Central memory CD8-positive, alpha-beta T cell (primary cell): ENCODE measurements at places on chromosomes 4 and X.

GRCh38 chr4:15690020-15690809 is 8.6 kb downstream of the FAM200B start:
- H3K27me3 ChIP-seq: no peaks in the 10 kb centered on the region
- peaks cover 3% of the 10 kb centered on the region for H3K4me1 ChIP-seq
- no peak overlapping the region for H3K4me3 ChIP-seq
- DNase-seq: no peak

GRCh38 chrX:2483398-2484060 is 17.2 kb downstream of the DHRSX start:
- no peak overlapping the region for H3K27ac ChIP-seq
- H3K36me3 ChIP-seq: peaks cover 30% of the 10 kb centered on the region
- no peaks in the 10 kb centered on the region for H3K27me3 ChIP-seq
- H3K4me3 ChIP-seq: no peak overlapping the region
- peaks cover 12% of the 10 kb centered on the region for H3K4me1 ChIP-seq

GRCh38 chrX:112678831-112679230 is 907 bp downstream of the LHFPL1 start:
- H3K36me3 ChIP-seq: peaks cover 6% of the 10 kb centered on the region
- H3K27ac ChIP-seq: peak overlapping the region; percentile 66
- no peaks in the 10 kb centered on the region for H3K27me3 ChIP-seq
- peaks cover 27% of the 10 kb centered on the region for H3K4me1 ChIP-seq

DNA sequence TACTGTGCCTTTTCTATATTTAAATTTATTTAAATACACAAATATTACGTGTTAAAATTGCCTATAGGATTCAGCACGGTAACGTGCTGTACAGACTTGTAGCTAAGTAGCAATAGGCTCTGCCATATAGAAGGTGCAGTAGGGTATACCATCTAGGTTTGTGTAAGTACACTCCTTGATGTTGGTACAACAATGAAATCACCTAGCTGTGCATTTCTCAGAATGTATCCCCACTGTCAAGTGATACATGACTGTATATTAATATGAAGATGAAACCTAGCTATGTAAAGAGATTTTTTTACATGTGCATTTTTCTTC is 431.2 kb downstream of the KCTD8 start:
- no peaks in the 10 kb centered on the region for H3K36me3 ChIP-seq
- no peak overlapping the region for H3K4me3 ChIP-seq
- no peaks in the 10 kb centered on the region for H3K27me3 ChIP-seq
- no peaks in the 10 kb centered on the region for H3K4me1 ChIP-seq
- DNase-seq: no peak
- no peak overlapping the region for H3K27ac ChIP-seq

DNA sequence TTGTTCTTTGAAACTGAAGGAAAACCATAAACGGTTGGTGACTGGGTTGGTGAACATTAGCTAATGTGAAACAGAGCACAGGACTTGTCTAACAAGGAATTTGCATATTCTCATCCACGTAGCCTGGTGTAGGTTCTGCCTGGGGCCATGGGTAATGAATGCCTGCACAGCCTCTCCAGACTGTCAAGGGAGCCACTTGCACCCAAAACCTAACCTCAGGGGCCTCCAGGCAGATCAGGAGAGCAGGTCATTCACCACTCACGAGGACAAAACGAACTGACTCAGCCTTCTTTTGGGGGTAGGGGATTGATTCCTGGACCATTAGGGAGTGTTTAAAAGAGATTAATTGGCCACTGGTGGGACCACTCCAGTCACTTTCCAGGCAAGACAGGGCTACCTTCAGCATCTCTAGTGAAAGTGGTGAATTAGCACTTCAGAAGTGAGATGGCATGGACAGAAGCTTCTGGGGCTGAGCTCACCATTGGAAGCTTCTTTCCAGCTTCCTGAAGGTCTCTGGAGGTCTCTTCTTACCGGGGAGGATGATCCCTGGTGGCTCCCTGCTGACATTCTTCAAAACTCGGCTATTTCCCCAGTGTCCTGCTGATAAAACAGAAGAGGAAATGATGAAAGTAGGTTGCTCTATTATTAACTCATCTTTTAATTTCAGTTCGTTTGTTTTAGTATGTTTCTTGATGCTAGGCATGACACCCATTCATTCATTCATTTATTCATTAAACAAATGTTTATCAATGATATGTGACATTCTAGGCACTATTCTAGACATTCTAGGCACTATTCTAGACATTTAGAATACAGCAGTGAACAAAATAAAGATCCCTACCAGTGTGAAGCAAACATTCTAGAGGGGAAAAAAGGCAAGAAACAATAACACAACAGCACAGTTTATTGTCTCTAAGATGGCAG is 104.5 kb upstream of the LNX1 start:
- peaks cover 23% of the 10 kb centered on the region for H3K27me3 ChIP-seq
- DNase-seq: no peak
- no peak overlapping the region for H3K4me3 ChIP-seq
- no peaks in the 10 kb centered on the region for H3K36me3 ChIP-seq

GRCh38 chr4:138104284-138104680 is 137.9 kb downstream of the SLC7A11 start:
- H3K27ac ChIP-seq: no peak overlapping the region
- DNase-seq: no peak
- no peaks in the 10 kb centered on the region for H3K36me3 ChIP-seq
- H3K27me3 ChIP-seq: no peaks in the 10 kb centered on the region

GRCh38 chr4:155738548-155738947 is 20.3 kb upstream of the GUCY1B1 start:
- no peak overlapping the region for H3K27ac ChIP-seq
- no peak for DNase-seq
- no peaks in the 10 kb centered on the region for H3K27me3 ChIP-seq

GRCh38 chr4:181021213-181021612 is 1222.0 kb upstream of the TENM3 start:
- H3K36me3 ChIP-seq: no peaks in the 10 kb centered on the region
- no peak for DNase-seq
- no peak overlapping the region for H3K4me3 ChIP-seq
- H3K4me1 ChIP-seq: no peaks in the 10 kb centered on the region

GRCh38 chr4:182795446-182796238 is 121.5 kb downstream of the DCTD start:
- no peak for DNase-seq
- H3K36me3 ChIP-seq: no peaks in the 10 kb centered on the region
- peaks cover 23% of the 10 kb centered on the region for H3K27me3 ChIP-seq

DNA sequence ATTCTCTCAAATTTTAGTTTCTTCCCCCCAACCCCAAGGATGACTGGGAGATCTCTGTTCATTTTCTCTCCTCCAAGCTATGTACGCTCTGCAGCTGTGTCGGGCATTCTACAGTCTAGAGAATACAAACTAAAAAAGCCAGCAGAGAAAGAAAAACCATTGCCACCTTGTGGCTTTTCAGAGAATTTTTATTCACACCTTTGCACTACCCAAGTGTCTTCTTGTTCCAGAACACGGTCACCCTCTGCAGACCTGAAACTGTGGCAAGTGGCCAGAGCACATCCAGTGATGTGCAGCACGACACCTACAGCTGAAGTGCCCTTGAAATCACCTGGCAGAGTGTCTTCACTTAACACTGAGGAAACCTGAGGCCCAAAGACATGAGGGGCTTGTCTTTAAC is 68.6 kb downstream of the CHST7 start:
- no peak for DNase-seq
- H3K4me1 ChIP-seq: no peaks in the 10 kb centered on the region
- H3K4me3 ChIP-seq: no peak overlapping the region
- no peaks in the 10 kb centered on the region for H3K27me3 ChIP-seq
- peaks cover 2% of the 10 kb centered on the region for H3K36me3 ChIP-seq

DNA sequence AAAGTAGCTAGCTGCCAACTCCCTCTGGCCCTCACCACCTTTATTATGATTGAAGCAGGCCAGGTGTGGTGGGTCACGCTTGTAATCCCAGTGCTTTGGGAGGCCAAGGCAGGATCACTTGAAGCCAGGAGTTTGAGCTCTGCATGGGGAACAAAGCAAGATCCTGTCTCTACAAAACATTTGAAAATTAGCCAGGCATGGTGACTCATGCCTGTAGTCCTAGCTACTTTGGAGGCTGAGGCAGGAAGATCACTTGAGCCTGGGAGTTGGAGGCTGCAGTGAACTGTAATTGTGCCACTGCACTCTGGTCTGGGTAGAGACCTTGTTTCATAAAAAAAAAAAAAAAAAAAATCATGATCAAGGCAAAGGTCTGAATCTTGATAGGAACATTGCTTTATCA is 467.0 kb upstream of the DIPK2B start:
- H3K4me3 ChIP-seq: no peak overlapping the region
- no peak for DNase-seq

DNA sequence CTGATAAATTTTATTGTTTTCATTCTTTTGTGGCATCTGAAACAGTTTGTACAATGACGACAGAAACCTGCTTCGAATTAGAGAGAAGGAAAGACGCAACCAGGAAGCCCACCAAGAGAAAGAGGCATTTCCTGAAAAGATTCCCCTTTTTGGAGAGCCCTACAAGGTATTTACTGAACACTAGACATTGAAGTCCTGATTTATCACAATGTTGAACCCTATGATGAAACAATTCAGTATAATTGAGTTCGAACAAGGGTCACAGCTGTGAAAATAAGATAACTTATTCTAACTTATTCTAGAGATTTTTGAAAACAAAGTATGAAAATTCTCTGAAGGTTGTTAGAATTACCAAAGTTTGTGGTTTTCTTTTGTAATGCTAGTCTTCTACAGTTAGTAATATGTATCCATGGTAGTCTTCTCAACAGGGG is 111.3 kb downstream of the AFF1 start:
- no peak for DNase-seq
- H3K4me3 ChIP-seq: no peak overlapping the region
- no peak overlapping the region for H3K27ac ChIP-seq
- H3K4me1 ChIP-seq: peaks cover 33% of the 10 kb centered on the region
- no peaks in the 10 kb centered on the region for H3K27me3 ChIP-seq
- peaks cover 15% of the 10 kb centered on the region for H3K36me3 ChIP-seq

- no peak for DNase-seq
- no peaks in the 10 kb centered on the region for H3K36me3 ChIP-seq
- H3K4me3 ChIP-seq: no peak overlapping the region
- H3K27me3 ChIP-seq: peaks cover 25% of the 10 kb centered on the region
These were observed 17.7 kb upstream of the ZIC3 start for GRCh38 chrX:137548261-137548660.

DNA sequence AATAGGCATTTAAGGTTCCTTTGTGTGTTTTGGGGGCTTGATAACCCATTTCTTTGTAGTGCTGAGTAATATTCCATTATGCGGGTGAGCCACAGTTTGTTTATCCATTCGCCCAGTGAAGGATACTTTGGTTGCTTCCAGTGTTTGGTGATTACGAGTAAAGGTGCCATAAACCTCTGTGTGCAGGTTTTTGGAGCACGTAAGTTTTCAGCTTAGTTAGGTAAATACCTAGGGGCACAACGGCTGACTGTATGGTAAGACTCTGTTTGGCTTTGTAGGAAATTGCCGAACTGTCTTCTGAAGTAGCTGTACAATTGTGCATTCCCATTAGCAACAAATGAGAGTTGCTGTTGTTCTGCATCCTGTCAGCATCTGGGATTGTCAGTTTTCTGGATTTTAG is 3.8 kb upstream of the TBL1X start:
- H3K36me3 ChIP-seq: peaks cover 15% of the 10 kb centered on the region
- H3K27me3 ChIP-seq: no peaks in the 10 kb centered on the region
- peaks cover 35% of the 10 kb centered on the region for H3K4me1 ChIP-seq
- H3K27ac ChIP-seq: no peak overlapping the region

DNA sequence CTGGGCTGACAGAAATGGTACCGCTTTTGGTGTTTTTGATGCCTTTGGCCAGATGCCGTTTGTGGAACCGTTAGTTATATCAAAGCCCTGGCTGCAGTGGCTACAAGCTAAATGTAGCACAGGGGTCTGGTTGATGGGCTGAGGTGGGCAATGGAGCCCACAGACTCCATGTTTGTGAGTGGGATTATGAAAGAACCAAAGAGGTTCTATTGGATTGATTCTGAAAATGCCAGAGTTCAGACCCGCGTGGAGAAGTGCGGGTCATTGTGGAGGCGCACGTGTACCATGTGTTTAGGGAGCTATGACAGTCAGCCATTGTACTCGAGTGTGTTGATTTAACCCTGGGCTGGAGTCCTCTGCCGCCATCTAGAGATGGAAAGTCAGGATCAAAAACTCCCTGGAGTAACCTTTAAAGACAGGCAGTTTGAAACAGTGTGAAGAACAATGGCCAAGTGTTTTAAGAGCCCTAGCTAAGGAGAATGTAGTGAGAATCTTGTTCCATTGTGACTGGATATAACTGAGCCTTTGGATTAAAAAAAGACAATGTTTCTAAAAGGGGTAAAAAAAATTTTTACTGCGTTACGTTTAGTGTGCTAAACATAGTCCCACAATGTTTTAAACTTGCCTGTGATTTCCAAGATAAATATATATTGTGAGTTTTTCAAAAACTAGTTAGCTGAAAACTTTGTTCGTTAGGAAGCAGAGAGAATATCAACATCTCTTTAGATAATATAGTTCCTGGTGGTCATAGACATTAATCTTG is 12.7 kb downstream of the ART3 start:
- H3K27me3 ChIP-seq: peaks cover 9% of the 10 kb centered on the region
- no peak overlapping the region for H3K4me3 ChIP-seq
- H3K36me3 ChIP-seq: no peaks in the 10 kb centered on the region
- no peak overlapping the region for H3K27ac ChIP-seq

- no peaks in the 10 kb centered on the region for H3K4me1 ChIP-seq
- no peaks in the 10 kb centered on the region for H3K27me3 ChIP-seq
- no peak overlapping the region for H3K27ac ChIP-seq
- no peak for DNase-seq
- no peak overlapping the region for H3K4me3 ChIP-seq
These were observed 85.7 kb downstream of the POU3F4 start for GRCh38 chrX:83593634-83594294.

DNA sequence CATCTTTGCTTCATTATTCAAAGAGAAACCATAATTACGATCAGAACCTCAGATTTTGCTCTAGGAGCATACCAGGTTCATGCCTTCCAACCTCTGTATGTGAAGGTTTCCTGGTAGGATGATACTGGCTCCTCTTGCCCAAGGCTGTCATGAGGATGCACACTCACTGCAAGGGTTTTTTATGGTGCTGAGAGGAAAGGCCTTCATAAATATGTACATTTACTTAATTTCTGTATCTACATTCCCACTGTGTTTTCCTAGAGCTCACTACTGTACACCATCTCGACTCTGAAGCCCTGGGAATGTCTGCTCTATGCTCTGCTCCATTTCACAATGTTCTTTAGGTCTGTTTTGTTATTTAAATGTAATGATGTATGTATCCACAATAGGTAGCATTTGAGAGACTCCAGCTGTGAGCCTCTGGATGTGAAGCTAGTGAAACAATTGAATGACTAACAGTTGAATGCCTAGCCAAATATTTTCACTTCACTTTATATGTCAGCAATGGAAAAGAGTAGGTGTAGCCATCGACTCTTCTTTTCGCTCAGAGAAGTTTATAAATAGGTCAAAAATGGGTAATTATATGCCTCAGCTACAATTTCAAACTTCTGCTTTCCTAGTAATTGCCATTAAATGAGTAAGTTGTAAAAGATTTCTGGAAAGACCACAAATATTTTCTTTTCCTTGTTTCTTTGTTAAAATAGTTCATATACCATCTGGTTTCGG is 228.0 kb downstream of the PALLD start:
- peaks cover 43% of the 10 kb centered on the region for H3K27me3 ChIP-seq
- H3K4me3 ChIP-seq: no peak overlapping the region
- no peaks in the 10 kb centered on the region for H3K36me3 ChIP-seq
- no peak overlapping the region for H3K27ac ChIP-seq

- peak; percentile 23 for DNase-seq
- H3K27ac ChIP-seq: no peak overlapping the region
- no peak overlapping the region for H3K4me3 ChIP-seq
- H3K36me3 ChIP-seq: no peaks in the 10 kb centered on the region
These were observed 141.1 kb downstream of the MAML3 start for GRCh38 chr4:140012688-140013486.
